ENCODE measurements at places on chromosomes 3 and 15.

DNA sequence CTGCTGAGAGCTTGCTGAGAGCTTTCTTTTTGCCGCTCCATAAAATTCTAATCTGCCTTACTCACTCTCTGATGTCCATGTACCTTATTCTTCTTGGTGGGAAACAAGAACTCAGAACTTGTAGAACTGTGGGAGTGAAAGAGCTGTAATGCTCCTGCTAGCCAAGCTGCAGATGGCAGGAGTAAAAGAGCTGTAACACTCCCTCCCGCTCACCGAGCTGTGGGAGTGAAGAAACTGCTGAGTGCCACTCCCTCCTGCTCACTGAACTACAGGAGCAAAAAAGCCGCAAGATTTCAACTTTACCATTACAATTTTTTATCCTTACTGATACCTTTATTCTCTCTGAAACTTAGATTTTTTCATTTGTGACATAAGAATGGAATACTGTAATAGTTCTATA lies 199.1 kb downstream of the SI start:
- DNase-seq, result no peak

DNA sequence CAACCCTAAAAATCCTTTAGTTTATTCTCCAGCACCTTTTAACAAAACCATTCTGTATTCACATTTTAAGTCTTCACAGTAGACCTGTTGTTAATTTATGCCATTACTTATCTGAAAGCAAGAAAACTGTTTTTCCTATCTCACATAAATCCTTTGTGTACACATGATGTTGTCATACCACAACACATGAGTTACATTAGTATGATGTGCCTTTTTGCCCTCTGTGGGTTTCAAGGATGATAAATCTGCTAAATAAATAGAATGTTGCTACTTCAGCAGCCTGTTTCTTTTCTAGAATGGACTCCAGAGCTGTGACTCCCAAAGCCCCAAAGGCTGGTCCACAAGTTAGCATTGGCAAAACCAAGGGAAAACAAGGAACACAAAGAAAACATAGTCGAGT lies 151.6 kb downstream of the SERPINI1 start:
- no peak for DNase-seq

- DNase-seq, result no peak
These were observed 23.4 kb downstream of the SACM1L start for GRCh38 chr3:45712434-45713110.

- DNase-seq, result no peak
These were observed 36.7 kb upstream of the MECOM start for GRCh38 chr3:169700195-169700594.

- peak; percentile 78 for DNase-seq
These were observed 17.7 kb downstream of the CLEC3B start for GRCh38 chr3:45043728-45044299.

GRCh38 chr3:192608726-192609600 lies 118.4 kb downstream of the FGF12 start:
- DNase-seq, result no peak

GRCh38 chr15:62880278-62880677 lies 162.3 kb upstream of the TPM1 start:
- no peak for DNase-seq

- no peak for DNase-seq
These were observed 42.4 kb downstream of the TNIK start for GRCh38 chr3:171417813-171418212.

- no peak for DNase-seq
These were observed 981.9 kb downstream of the TUSC7 start for GRCh38 chr3:117691526-117691925.

DNA sequence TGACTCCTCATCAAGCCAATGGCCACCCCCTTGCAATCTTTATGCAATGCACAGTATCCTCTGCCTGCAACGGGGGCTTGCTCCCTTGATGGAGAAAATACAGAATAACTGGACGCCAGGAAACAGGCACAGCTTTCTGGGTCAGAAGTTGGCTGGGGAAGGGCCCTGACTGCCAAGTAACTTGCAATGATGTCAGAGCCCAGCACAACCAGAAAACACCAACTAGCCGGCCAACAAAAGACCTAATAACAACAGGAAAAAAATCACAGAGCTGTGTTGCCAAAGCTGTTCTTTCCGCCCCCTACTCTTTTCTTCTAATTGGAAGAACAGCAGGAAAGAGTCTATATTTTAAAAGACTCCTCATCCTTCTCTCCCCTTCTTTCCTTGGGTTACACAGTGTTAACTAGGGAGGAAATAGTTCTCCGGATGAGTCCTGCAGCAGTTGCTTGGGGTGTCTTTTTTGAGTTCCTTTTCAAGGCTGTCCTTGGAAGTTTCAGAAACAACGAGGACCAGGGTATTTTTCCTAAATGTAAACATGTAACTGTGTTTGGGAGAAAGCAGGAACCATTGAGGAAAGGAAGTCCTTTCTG lies 1.4 kb upstream of the SEMA6D start:
- DNase-seq, result no peak

GRCh38 chr15:90915216-90915807 lies 12.2 kb downstream of the MAN2A2 start:
- DNase-seq, result peak; percentile 51

DNA sequence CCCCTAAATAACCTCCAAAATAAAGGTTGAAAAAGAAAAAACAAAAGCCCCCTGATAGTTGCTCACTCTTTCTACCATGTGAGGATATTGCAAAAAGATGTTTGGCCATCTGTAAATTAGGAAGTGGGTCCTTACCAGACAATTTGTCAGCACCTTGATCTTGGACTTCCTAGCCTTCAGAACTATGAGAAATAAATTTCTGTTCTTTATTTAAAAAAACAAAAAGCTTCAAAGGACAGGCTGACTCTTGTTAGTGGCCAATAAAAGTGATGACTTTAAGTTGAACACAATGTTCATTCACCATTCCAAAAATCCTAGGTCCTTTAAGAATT lies 103.5 kb downstream of the CBLB start:
- DNase-seq, result no peak

GRCh38 chr3:134029256-134029733 lies 430 bp downstream of the SLCO2A1 start:
- DNase-seq, result no peak

DNA sequence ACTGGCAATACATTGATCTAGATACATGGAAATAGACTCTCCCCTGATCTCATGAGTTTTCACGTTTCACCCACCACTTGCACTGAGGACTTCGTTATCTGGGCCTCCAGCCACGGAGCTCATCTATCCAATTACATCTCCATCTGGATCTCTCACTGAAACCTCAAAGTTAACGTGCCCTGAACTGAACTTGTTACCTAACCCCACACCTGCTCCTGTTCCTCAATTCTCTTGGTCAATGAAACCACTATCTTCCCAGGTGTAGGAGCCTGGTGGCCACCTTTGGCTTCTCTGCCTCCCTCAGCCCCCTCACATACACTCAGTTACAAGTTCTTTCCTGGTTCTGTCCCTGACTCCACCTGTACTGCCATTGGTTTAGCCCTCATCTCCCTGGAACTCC lies 9.7 kb downstream of the DGKG start:
- DNase-seq, result no peak

GRCh38 chr3:98874602-98875249 lies 26.8 kb downstream of the DCBLD2 start:
- DNase-seq, result no peak

DNA sequence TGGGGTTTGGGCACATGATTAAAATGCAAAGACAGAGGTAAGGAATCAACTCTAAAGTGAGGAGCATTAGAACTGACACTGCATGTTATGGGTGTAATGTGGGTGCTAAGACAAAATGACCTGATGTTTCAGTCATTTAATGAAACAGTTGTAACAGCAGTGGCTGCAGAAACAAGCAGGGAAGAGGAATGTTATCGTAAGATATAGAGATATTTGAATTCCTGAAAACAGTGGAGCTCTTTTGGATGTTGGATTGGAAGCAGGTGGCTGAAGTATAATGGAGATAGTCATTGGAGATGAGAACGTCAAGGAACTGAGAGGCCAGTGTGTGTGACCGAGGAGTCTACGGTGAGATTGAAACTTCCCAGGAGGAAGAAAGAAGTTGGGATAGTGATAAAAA lies 1065.2 kb downstream of the ZPLD1 start:
- no peak for DNase-seq

GRCh38 chr3:24470277-24470676 lies 24.4 kb downstream of the THRB start:
- DNase-seq, result no peak

- no peak for DNase-seq
These were observed 7.7 kb downstream of the FAM107A start for GRCh38 chr3:58569287-58570001.

DNA sequence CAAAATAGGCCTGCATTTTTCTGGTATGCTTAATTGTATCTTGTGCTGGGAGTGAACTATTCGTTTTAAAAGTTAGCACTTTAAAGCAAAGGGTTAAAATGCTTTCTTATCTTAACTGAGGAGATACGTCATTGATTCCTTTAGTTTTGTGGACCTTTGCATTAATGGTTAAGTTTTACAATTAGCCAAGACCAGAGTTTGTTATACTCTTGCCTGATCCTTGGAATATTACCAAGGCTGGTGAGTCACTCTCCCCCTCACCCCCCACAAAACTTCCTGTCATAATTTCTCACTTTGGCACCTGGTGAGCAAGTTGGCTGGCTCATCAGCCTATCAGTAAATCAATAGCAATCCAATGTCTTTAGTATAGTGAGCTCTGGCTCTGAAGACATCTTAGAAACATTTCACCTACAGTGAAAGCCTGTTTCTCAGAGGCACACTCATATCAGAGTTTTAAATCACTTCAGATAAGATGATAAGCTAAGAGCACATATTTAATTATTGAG lies 26.7 kb downstream of the SLC2A2 start:
- peak; percentile 12 for DNase-seq

DNA sequence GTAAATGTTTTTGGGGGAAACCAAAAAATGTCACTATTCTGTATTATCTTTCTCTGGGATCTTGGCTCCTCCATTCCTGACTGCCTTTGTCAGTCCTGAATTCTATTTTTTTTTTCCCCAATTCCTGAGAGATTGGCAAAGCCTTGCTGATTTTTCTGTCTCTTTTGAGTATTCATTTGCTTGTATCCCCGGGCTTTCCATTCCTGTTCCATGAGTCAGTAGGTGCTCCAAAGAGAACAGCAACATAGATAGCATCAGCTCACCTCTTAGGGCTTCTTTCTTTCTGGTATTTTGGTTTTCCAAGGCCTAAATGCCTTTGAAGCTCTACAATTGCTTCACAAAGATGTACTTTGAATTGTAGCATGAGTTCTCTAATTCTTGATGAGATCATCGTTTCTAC lies 271.7 kb upstream of the LRRC3B start:
- DNase-seq, result no peak

DNA sequence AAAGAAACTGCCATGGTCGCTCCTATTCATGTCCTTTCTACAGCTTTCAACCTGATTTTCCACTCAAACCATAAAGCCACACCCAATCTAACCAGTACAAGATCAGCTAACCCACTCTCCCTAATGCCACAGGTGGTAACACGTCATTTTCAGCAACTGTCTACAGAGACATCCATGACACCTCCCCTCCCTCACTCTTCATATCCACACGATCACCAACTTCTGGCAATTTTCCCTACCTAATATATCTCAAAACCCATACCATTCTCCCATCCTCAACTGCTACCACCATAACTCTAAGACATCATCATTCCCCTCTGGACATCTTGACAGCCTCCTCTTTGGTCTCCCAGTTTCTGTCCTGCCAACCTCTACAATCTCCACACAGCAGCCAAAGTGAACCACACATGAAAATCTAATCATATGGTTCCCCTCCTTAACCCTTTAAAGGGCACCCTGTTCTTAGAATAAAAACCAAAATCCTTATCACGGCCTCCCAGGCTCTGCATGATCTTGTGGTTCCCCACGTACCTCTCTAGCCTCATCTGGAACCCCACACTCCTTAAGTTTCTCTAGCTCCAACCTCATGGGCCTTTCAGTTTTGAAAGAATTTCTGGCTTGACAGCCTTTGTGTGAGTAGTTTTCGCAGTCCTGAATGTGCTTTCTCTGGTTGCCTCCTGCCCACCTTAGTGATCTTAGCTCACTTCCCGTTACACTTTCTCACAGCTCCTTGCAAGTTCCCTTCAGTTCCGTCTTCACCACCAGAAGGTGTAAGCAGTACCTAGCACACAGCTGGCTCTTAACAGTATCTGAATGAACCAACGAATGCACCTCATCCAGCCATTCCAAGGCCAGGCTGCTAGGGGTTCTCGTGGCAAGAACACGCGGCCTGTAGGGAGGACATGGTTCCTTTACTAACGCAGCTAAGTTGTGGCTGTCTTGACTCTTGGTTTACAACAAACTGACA lies 33.4 kb downstream of the SPINK8 start:
- peak; percentile 76 for DNase-seq

- peak; percentile 51 for DNase-seq
These were observed 204.0 kb upstream of the NANOGP8 start for GRCh38 chr15:35289024-35289617.

DNA sequence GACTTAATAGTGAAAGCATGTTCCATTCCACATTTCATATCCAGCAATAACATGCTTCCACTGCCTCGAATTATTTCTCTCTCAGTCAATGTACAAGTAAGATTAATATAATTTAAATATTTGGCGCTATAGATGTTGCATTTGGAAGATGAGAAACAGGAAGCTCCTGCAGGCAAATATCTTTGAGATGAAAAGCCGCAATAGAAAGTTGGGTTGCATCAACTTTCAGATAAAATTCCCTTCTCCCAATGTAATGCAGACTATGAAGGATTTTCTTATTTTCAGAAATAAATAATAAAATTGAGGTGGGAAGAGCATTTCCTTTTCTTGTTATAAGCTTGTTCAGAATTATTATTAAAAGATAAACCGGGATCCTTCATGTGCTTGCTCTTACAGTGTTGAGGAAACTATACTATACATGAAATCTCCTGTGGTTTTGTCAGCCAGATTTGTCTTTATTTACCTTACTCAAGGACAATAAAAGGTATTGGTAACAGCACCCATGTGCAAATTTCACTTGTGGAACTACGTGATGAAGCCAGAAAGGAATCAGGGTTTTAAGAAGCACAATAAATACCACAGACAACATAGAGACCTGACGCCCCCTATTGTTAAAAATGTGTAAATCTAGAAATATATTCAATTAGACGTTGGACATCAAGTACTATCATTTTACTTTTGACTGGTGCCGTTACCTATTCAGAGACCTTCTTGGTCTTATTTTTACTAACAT lies 307.0 kb downstream of the ARPP21 start:
- peak; percentile 27 for DNase-seq

GRCh38 chr3:29408676-29409075 lies 127.8 kb downstream of the RBMS3 start:
- no peak for DNase-seq

DNA sequence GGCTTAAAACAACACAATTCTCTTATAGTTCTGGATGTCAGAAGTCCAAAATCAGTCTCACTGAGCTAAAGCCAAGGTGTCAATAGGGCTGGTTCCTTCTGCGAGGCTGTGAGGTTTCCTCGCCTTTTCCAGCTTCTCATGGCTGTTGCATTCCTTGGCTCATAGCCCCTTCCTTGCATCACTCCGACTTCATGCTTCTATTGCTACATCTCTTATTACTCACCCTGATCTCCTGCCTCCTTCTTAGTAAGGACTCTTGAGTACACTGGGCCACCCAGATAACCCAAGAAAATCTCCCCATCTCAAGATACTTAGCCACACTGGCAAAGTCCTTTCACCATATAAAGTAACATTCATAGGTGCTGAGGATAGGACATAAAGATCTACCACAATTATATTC lies 193.9 kb downstream of the ADAMTS17 start:
- DNase-seq, result no peak

- no peak for DNase-seq
These were observed 2.3 kb downstream of the RASGRP1 start for GRCh38 chr15:38562278-38562677.

Data from NB4 (cell line).